DND-41 (cell line): ENCODE measurements at places on chromosomes 12 and 14.

GRCh38 chr12:127178463-127178862 lies 1088.5 kb upstream of the TMEM132C start:
- no peaks in the 10 kb centered on the region for H3K27me3 ChIP-seq
- no peaks in the 10 kb centered on the region for H3K36me3 ChIP-seq
- H3K4me3 ChIP-seq = no peak overlapping the region
- no peak overlapping the region for H3K27ac ChIP-seq

DNA sequence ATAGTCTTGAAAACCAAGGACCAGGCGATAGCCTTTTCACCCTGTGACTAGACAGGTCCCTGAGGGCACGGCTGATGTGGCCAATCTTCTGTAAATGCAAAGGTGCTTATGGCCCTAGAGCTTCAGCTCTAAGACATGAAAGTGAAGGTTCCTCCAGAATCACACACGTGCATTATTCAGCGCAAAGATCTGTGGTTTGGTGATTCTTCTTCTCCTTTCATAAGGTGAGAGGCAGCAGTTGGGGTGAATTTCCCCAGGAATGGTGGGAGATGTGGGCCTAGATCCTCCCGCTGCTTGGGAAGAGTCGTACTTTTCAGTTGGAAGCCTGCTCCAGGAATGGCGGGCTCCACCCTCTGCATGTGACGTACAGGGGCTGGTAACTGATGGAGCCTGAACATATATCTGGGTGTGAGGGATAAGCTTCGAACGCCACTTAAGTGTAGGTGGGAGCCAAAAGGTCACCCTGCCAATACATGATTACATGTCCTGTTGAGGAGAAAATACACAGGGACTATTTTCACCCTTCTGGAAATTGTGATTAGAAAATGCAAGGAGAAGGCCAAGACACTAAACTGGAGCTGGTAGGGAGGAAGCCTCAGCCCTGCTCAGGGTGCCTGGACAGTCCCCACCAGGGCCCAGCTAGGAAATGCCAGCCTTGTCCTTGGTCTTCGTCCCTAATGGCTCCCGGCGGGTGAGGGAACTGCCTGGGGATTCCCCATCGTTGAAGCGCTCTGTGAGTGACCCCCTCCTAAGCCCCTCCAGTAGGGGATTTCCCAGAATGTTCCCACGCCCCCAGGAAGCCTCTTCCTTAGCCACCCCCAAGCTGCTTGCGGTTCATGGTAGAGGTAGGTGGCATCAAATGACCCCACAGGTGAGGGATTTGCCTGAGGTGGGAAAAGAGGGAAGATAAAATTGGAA lies 17.6 kb downstream of the BATF start:
- no peak overlapping the region for H3K27ac ChIP-seq
- H3K36me3 ChIP-seq = no peaks in the 10 kb centered on the region
- no peaks in the 10 kb centered on the region for H3K27me3 ChIP-seq
- no peaks in the 10 kb centered on the region for H3K4me1 ChIP-seq

GRCh38 chr12:116381744-116382685 lies 104.5 kb upstream of the MED13L start:
- no peak overlapping the region for H3K4me3 ChIP-seq
- no peak overlapping the region for H3K27ac ChIP-seq
- H3K27me3 ChIP-seq = no peaks in the 10 kb centered on the region
- DNase-seq = no peak

GRCh38 chr14:104955396-104955770 lies 22.8 kb downstream of the AHNAK2 start:
- no peak overlapping the region for H3K27ac ChIP-seq
- H3K4me1 ChIP-seq = no peaks in the 10 kb centered on the region
- H3K27me3 ChIP-seq = no peaks in the 10 kb centered on the region

DNA sequence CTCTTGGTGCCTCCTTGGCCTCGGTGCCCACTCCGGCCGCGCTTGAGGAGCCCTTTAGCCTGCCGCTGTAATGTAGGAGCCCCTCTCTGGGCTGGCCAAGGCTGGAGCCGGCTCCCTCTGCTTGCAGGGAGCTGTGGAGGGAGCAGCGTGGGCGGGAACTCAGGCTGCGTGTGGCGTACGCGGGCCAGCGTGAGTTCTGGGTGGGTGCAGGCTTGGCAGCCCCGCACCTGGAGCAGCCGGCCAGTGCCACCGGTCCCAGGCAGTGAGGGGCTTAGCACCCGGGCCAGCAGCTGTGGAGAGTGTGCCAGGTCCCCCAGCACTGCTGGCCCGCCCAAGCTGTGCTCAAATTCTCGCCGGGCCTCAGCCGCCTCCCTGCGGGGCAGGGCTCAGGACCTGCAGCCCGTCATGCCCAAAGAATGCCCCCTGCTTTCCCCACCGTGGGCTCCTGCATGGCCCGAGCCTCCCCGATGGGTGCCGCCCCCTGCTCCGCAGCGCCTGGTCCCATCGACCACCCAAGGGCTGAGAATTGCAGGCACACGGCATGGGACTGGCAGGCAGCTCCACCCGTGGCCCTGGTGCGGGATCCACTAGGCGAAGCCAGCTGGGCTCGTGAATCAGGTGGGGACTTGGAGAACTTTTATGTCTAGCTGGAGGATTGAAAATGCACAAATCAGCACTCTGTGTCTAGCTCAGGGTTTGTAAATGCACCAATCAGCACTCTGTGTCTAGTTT lies 129.2 kb downstream of the PAWR start:
- H3K27ac ChIP-seq = no peak overlapping the region
- H3K4me1 ChIP-seq = no peaks in the 10 kb centered on the region
- H3K27me3 ChIP-seq = no peaks in the 10 kb centered on the region
- no peaks in the 10 kb centered on the region for H3K36me3 ChIP-seq
- no peak overlapping the region for H3K4me3 ChIP-seq

DNA sequence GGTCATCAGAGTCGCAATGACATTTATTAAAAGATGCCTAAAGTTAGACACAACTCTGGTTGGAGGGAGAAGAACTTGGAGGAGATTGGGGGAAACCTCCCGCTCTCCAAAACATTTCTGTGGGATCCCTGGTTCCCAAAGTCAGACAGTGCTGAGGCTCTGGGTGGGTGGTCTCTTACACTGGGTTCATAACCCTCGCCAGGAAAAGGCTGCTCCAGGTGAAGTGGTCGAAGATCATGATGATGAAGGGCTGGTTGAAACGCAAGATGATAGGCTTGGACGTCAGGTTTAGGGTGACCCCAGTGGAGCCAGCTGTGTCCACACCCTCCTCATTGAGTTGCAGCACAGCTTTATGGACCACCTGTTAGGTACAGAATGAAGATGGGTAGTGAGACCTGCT lies 11.2 kb upstream of the SERPINA10 start:
- DNase-seq = no peak
- no peak overlapping the region for H3K4me3 ChIP-seq
- no peaks in the 10 kb centered on the region for H3K36me3 ChIP-seq
- H3K27me3 ChIP-seq = no peaks in the 10 kb centered on the region

DNA sequence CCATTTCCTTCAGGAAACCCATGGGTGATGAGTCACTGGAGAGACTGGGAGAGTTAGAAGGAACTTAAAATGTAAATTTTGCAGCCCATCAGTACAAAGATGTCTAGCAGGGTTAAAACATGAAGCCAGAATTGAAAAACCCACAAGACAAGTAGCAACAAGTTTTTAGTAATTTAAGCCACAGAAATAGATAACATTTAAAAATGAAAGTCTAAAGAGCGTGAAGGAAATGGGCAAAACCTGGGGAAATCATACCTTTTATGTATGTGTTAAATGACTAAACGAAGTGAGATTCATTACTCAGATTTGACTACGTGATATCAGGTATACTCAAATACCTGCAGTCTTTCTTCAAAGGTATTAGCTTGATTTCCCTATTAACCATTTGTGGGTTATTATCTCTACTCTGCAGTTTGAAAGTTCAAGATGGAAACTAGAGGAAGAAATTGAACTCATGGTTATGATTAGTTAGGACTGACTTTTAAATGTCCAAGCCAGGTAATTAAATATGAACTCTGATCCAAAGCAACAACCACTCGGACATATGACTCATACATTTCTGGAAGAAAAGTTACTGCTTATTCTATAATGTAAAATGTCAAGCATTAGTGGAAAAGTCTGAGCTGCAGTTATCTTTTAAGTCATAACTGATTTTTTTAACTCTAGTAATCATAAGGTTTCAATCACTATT lies 84.1 kb downstream of the ITPR2 start:
- no peak for DNase-seq
- peak overlapping the region; percentile 79 for H3K27ac ChIP-seq
- 0 out of 2 replicates have a peak, but pooled peaks cover 4% of the 10 kb centered on the region for H3K36me3 ChIP-seq
- H3K27me3 ChIP-seq = no peaks in the 10 kb centered on the region
- H3K4me1 ChIP-seq = peaks cover 67% of the 10 kb centered on the region

GRCh38 chr14:80310938-80311750 lies 99.8 kb upstream of the DIO2 start:
- H3K27ac ChIP-seq = no peak overlapping the region
- no peak for DNase-seq
- no peak overlapping the region for H3K4me3 ChIP-seq
- H3K4me1 ChIP-seq = no peaks in the 10 kb centered on the region
- H3K36me3 ChIP-seq = no peaks in the 10 kb centered on the region

DNA sequence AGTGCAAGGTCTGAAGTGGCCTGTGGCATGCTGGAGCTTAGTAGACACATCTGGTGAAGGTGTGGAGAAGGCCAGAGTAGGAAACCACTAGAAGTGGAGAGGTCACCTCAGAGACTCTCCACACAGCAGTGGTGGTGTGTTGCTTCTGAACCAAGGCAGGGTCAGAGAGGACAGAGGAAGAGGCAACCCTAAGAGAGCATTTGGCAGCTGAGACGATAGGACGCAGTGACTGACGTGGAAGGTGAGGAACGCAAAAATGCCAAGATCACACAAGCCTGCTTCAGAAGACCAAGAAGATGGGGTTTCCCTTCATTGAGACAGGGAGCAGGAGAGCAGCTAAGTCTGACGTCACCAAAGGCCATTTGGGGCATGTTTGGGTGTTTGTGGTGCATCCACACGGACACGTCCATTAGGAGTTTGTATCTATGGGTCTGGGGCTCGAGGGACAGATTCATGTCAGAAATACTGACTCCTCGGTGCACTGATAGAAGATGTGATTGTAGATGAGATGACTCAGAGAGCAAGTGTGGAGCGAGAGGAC lies 338.1 kb downstream of the CACNA1C start:
- DNase-seq = no peak
- no peaks in the 10 kb centered on the region for H3K4me1 ChIP-seq
- no peak overlapping the region for H3K27ac ChIP-seq
- H3K27me3 ChIP-seq = peaks cover 15% of the 10 kb centered on the region
- H3K4me3 ChIP-seq = no peak overlapping the region

GRCh38 chr14:68444449-68445168 lies 348.3 kb downstream of the ZFP36L1 start:
- no peaks in the 10 kb centered on the region for H3K27me3 ChIP-seq
- H3K4me3 ChIP-seq = no peak overlapping the region
- H3K36me3 ChIP-seq = no peaks in the 10 kb centered on the region
- DNase-seq = peak; percentile 87
- H3K27ac ChIP-seq = peak overlapping the region; percentile 86

DNA sequence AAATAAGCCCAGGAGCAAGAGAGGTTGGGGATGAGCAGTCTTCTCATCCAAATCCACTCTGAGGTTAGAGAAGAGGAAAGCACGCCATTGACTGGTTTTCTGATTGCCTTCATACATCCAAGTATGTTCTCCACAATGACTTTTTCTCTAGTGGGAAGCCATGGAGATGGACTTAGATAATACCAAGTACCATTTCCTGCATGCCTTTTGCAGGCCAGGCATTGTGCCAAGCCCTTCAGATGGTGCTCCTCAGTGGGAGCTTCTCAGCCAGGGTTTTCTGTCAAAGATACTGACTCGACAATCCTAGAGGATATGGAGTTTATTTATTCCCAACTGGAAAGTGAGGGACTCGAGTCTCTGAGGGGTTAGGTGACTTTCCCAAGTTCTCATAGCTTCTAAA lies 218.0 kb downstream of the ZFP36L1 start:
- no peaks in the 10 kb centered on the region for H3K27me3 ChIP-seq
- H3K4me3 ChIP-seq = no peak overlapping the region
- H3K36me3 ChIP-seq = no peaks in the 10 kb centered on the region
- no peak for DNase-seq

DNA sequence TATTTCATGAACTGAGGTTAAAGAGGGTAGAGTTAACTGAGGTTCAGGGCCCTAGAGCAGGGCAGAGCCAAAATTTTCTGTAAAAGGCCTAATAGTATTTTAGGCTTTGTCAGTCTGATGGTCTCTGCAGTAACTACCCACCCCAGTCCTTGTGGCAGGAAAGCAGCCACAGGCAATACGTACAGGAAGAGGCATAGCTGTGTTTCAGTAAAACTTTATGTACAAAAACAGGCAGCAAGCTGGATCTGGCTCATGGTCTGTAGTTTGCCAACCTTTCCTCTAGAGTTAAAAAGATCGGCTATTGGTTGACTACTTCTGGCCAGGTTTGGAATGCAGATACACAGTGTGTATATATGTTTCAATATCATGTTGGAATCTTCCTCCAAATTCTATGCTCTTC lies 17.2 kb downstream of the TM7SF3 start:
- DNase-seq = no peak
- no peaks in the 10 kb centered on the region for H3K4me1 ChIP-seq
- H3K27ac ChIP-seq = no peak overlapping the region
- H3K36me3 ChIP-seq = peaks cover 89% of the 10 kb centered on the region

- H3K4me1 ChIP-seq = no peaks in the 10 kb centered on the region
- no peak for DNase-seq
- no peak overlapping the region for H3K27ac ChIP-seq
- no peaks in the 10 kb centered on the region for H3K36me3 ChIP-seq
- no peaks in the 10 kb centered on the region for H3K27me3 ChIP-seq
- no peak overlapping the region for H3K4me3 ChIP-seq
Observed at GRCh38 chr12:75913502-75914351, 117.8 kb downstream of the PHLDA1 start.

- H3K27ac ChIP-seq = peak overlapping the region; percentile 18; the same call in 1 of the 2 replicates
- no peak overlapping the region for H3K4me3 ChIP-seq
- DNase-seq = no peak
- peaks cover 6% of the 10 kb centered on the region; the same call in 1 of the 2 replicates for H3K4me1 ChIP-seq
Observed at GRCh38 chr12:104591257-104591885, 134.6 kb downstream of the CHST11 start.

- H3K4me1 ChIP-seq = no peaks in the 10 kb centered on the region
- no peak overlapping the region for H3K27ac ChIP-seq
- no peaks in the 10 kb centered on the region for H3K36me3 ChIP-seq
- no peaks in the 10 kb centered on the region for H3K27me3 ChIP-seq
Observed at GRCh38 chr14:101066826-101067510, 163.4 kb upstream of the RTL1 start.

DNA sequence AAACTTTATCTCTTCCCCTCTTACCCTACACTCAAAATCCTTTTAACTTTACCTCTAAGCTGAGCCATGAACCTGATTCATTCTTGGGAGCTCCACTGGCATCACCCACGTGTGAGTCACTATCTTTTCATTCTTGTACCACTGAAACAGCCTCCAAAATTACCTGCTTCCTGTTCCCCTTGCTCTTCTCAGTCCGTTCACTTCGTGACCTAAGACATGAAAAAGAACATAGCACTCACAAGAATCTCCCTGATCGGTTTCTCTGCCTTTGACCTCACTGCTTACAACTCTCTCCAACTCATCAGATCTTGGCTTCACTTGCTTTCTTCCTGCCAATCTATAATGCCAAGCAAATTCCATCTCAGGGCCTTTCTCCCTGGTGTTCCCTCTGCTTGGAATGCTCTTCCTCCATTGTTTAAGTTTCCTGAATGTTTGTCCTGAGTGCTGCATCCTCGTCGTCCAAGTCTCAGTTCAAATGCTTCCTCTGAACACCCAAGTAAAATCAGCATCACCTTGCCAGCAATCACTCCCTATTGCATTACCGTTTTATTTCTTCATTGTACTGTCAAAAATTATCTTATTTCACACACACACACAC lies 9.2 kb downstream of the GLIPR1 start:
- H3K27me3 ChIP-seq = no peaks in the 10 kb centered on the region
- peak overlapping the region; percentile 37; the same call in 1 of the 2 replicates for H3K27ac ChIP-seq
- H3K4me3 ChIP-seq = no peak overlapping the region
- peaks cover 46% of the 10 kb centered on the region for H3K36me3 ChIP-seq
- H3K4me1 ChIP-seq = peaks cover 15% of the 10 kb centered on the region
- no peak for DNase-seq

- H3K4me1 ChIP-seq = peaks cover 66% of the 10 kb centered on the region
- no peaks in the 10 kb centered on the region for H3K27me3 ChIP-seq
- H3K27ac ChIP-seq = peak overlapping the region; percentile 89
Observed at GRCh38 chr12:56723889-56724700, 1.0 kb downstream of the NACA start.
